ENCODE measurements at places on chromosomes 12 and 14.

- peak; percentile 62 for DNase-seq
Measured at GRCh38 chr12:84842406-84843013, 70.1 kb downstream of the SLC6A15 start.

GRCh38 chr14:51776102-51776894, 84.1 kb upstream of the GNG2 start:
- peak; percentile 76 for DNase-seq

DNA sequence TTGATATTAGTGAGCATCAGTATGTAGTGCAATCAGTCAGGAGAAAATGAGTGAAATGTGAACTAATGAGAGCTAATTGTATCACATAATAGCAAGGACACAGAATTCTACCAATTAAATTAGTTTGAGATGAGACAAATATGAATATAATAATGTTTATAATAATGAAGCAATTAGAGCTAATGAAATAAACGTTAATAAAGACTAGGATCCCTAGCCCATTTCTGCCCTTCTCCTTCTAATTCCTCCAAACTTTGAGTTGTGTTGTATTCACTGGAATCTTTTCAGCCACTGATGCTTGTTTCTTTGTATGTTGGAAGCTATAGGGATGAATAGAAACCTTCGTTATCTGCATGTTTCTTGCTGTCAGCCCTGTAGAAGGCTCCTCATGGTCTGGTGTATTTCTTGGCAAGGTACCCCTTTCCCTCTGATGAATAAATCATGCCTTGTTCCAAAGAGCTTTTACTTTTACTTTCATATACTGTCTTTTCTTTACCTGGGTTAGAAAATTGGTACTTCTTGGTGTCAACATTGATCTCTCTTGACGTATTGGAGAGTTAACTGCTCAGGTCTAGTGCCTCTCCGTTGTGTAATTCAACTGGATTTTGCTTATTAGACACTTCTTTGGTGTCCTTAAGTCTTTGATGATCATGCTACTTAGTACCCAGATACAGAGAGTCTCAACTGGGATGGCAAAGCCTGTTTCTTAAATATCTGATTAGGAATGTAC, 154.8 kb downstream of the PTCSC3 start:
- no peak for DNase-seq

DNA sequence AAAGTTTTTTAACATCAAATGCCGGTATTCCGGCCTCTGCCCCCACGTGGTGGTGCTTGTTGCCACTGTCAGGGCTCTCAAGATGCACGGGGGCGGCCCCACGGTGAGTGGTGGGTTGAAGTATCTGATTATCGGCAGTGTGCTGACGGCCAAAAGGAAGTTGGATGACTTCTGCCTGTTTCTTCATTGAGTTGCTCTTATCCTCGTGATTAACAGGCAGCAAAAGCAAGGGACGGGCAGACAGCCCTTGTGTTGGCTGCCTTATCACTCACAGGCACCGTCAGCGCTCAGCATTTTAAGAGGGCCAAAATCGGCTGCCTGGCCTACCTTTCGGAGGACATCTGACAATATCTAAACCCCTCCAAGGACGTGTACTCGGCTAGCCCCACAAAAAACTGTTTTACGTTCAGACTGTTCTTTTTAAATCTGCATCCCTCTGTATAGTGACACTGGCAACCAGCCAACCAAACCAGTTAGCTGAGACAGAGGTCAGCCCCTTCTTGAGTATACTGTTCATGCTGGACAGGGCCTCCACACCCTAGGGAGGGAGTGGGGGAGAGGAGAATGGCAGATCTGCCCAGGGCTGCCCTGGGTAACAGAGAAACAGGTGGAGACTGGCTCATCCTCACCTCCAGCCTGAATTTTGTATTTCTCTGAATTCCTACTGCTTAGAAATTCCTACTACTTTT, 22.9 kb upstream of the AKAP5 start:
- DNase-seq: no peak

DNA sequence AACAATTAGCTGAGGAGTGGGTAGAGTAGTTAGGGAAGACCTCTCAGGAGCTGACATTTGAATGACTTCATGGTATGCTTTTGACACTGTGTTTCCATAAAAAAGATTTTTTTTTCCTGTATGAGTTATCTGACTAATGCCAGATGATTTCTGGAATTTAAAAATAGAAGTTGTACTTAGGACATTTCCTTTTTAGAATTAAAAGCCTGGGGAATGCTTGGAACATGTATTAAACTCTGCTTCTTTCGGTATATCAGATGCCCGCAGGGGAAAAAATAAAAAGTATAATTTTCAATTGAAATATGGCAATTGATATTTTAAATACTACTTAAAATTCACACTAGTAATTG, 41.1 kb downstream of the BRMS1L start:
- DNase-seq: no peak

- DNase-seq: no peak
Measured at GRCh38 chr12:53193040-53193439, 12.3 kb upstream of the CSAD start.

DNA sequence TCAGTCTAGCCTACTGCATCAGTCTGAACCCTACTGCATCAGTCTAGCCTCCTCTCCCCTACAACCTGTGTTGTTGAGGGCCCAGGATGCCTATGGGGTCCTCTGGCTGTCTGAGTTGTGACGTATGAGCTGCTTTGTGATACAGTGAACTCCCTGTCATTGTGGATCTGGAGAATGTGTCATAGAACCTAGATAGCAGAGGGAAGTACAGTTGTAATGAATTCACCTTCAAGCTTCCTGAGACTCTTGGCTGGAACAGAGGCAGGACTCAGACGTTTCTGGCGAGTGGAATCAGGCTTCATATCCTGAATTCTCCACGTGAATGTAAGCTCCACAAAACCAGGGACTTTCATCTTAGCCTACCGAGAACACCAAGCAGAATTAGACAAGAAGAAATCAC, 17.0 kb downstream of the TBK1 start:
- no peak for DNase-seq

DNA sequence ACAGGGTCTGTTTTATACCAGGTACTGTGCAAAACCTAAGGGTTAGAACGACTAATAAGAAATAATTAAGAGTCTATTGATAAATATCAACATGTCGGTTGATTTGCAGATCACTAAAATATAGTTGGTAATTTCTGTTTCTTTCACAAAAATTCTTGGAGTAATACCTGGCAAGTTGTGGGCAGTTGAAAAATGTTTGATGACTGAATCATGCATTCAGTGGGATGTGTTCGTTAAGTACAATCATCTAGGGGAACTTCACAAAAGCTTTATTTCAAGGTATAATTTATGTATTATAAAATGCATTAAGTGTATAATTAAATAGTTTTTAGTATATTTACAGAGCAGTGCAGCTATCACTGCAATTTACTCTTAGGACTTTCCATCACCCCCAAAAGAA, 120.0 kb downstream of the KCNA5 start:
- DNase-seq: no peak

DNA sequence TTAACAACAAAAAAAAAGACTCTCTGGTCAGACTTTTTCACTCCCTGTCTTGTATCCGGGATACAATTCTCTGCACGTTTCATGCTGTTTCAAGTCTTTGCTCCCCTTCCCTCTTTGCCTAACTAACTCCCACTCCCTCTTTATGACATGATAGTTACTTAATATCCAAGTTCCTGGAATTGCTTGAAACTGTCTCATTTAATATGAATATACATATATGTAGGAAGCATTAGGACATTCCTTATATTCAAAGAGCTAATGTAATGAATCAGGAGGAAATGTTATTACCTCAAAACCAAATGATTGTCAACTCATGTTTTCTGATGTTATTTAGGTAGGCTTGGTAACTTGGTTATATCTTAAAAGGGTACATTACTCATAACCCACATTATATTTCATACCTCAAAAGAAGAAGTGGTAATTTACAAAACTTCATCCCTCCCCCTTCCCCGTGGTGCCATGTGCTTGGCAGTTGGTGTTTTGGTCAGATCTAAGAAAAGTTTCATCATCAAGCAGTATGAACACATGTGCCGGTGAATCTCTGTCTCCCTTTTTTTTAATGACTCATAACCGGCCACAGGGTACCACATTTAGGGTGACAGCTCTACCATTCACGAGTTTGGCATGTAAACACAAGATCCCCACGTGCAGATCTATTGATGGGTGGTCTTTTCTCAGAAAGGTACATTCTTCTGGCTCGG, 56.5 kb downstream of the HCAR2 start:
- DNase-seq: peak; percentile 86

- peak; percentile 49 for DNase-seq
Measured at GRCh38 chr12:88889326-88890110, 309.2 kb upstream of the KITLG start.

GRCh38 chr12:124906606-124907261, 7.7 kb downstream of the UBC start:
- DNase-seq: peak; percentile 88

GRCh38 chr14:104390941-104391901, 188.3 kb upstream of the C14orf180 start:
- no peak for DNase-seq

- DNase-seq: no peak
Measured at GRCh38 chr14:103239751-103240150, 94.3 kb upstream of the EIF5 start.
